Suppressor macrophage treated with lipopolysaccharide for 1 hour (primary cell): ENCODE measurements at places on chromosomes 5 and 9.
A peak's percentile ranks its signal among the peaks of the same experiment; 100 is the strongest.

DNA sequence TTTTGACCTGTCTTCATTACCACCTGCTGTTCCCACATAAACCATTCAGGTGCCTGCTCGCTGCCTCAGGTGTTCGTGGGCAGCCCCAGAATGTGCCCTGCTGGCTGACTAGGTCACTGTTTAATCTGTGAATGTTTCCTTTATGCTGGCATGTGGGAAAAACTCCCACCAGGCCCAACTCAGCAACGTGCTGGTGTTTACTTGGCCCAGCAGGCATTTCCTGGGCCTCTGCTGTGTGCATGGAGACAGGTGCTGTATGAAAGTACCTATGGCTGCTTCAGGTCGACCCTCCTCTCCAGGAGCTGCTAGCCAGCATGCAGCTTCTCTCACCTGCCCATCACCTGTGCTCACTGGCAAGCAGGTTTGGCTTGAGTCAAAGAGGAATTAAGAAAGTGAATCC lies 65.8 kb downstream of the RAD23B start:
- no peak for DNase-seq

DNA sequence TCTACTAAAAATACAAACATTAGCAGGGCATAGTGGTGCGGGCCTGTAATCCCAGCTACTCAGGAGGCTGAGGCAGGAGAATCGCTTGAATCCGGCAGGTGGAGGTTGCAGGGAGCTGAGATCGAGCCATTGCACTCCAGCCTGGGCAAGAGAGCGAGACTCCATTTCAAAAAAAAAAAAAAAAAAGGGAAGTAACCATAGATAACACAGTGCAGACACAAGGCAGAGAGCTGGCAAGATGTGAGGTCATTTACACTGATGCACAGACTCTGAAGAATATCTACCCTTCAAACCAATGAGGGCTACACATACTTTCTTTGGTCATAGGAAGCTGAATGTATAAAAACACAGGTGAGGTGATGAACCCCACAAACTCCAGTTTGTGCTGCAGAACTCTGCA lies 131.9 kb downstream of the DCP2 start:
- peak; percentile 38 for DNase-seq

- DNase-seq: peak; percentile 38
Observed at GRCh38 chr5:39238366-39239105, 19.2 kb upstream of the FYB1 start.

DNA sequence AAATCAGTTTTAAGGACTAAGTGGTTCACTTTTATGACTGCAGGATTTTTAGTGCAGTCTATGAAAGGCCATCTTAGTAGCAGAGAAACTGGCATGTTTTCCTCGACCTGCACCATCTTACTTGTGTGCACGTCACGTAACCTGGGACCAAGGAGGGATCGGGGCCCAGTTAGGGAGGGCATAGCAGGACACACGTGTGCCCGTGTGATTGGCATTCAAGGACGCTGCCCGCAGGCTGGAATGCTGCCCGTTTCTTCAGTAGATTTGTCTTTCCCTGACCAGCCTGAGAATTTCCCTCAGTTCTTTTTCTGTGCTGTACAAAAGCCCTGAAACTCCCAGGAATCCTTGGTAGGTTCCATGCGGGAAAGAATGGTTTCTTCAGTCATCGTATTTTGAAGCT lies 196.3 kb downstream of the TRIO start:
- no peak for DNase-seq

DNA sequence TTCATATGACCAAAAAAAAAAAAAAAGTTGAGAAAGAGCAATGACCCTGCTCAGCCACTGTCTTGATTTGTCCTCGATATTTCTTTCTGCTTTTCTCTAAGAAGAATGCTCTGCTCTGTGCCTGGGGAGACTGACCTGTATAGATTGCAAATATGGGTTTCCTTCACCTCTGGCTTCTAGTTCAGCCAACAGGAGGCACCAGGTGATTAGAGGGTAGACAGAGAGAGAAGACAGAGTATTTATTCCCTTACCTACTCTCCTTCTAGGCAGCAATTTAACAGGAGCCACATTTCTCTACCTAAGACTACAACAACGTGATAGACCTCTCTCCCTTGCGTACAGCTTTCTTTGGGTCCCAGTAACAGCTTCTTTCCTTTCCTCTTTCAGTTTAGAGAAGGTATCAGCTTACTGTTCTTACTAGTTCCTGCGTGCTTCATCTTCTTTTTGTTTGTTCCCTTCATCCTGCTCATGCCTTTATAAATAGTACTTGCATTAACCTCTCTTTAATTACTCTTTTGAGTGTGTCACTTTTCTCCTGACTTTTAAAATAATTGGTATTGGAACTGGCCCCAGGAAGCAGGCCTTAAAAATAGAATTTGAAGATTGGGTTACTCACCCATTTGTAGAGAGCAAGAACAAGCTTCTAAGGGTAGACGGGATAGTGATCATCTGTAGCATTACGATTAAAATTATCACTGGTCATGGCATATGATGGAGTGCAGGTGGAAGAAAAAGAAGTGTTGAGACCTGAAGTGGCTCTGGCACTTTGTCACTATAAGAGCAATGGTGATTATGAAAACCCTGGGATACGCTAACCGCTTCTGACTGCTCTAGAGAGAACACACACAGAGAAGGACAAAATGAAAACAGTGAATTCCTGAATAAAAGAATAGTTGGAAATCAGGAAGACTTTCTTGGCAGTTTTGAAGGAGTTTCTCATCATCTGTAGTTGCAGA lies 161.2 kb upstream of the FSTL4 start:
- DNase-seq: no peak

- no peak for DNase-seq
Observed at GRCh38 chr9:89679581-89679980, 74.8 kb downstream of the GADD45G start.

DNA sequence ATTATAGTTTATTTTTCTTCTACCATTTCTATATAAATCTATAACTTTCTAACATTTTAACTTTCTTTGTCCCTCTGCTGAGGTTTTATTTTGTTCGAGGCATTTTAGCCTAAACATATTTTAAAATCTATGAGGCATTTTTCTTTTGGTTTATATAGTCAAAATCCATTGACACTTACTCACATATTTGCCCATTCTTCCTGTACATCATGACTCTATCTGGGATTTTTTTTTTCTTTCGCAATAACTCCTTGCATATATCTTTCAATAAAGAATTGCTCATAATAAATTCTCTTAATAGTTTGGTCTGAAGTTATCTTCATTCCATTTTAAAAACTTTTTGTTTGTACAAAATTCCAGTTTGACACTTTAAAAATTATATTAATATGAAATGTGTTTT lies 632.3 kb downstream of the TLE4 start:
- no peak for DNase-seq

DNA sequence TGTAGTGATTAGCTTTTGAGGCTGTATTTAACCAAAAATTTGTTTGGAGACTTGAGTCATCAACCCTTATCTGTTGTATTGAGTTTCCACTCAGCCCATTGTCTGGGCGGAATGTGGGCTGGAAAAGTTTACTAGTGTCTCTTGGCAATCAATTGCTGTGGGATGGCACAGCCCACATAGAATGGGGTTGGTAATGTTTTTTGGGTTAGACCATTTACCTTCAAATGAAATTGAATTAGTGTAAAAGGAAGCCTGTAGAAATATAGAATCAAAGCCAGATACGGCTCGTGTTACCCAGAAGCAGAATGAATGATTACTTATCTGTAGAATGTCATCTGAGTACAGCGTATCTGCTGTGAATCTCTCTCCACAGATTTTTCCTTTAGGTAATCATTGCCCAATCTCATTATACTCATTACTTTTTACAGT lies 142.9 kb downstream of the AOPEP start:
- no peak for DNase-seq

DNA sequence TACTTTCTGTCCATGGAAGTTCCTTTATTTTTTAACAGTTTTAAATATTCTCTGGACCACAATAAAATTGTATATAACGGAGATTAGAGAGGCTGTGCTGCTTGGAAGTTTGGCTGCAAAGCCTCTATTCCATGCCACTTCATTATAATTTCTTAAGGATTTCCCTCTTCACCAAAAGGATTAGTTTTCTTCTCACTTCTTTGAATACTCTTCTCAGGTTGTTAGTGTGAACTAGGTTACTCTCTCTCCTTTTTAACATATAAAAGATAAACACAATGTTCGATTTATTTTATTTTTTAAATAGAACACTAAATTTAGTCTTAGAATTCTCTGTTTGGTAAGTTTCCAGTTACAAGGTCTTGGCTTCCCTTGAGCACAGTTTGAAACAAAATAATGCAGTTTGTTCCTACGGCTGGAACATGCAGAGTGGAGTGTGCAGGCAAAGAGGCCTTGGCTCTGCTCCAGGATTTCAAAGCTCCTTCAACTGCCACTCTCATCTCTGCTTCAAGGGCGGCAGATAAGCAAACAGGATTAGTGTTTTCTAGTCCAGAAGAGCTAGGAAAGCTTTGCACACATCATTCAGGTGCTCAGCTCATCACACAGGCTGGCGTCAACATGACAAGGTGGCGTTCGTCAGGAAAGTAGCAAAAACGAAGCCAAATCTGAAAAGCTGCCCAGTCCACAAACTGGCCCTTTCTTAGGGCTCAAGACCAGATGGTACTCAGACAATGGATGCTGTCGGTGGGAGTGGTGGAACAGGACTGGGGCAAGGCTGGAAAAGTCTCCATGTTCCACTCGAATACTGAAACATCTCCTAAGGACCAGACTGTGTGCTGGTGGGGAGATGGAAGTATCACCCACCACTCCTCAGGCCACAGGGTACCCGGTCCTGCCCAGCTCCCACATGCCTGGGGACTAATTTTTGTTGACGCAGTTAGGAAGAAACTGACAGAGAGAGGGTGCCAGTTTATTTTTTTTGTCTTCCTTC lies 286.6 kb downstream of the CRB2 start:
- DNase-seq: no peak

DNA sequence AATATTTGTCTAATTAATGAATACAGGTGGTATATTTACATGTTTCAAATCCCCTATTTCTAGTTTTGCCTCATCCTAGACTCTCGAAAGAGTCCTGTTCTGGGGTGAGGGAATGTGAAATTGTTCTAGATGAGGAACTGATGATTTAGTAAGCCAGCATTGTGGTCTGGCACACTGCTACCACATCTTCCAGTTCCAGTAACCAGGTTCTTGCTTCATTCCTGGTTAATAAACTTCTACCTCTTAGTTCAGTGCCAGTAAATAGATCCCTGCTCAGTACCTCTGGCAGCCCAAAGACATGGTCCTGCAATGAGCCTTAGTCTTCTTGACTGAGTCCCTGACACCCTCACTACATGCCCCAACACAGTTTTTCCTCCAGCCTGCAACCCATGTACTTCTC lies 207.7 kb downstream of the SREK1 start:
- peak; percentile 39 for DNase-seq

- DNase-seq: peak; percentile 52
Observed at GRCh38 chr9:101711330-101711941, 27.0 kb downstream of the GRIN3A start.

GRCh38 chr9:127912882-127913281 lies 4.0 kb downstream of the ST6GALNAC4 start:
- no peak for DNase-seq

GRCh38 chr5:121968910-121969607 lies 7.3 kb downstream of the SRFBP1 start:
- DNase-seq: peak; percentile 87
